Activated CD4-positive, alpha-beta T cell treated with anti-CD3 and anti-CD28 coated beads, Interleukin-2, amount 50 U/mL, for 48 hours (primary cell): ENCODE measurements at places on chromosomes 6 and 20.

DNA sequence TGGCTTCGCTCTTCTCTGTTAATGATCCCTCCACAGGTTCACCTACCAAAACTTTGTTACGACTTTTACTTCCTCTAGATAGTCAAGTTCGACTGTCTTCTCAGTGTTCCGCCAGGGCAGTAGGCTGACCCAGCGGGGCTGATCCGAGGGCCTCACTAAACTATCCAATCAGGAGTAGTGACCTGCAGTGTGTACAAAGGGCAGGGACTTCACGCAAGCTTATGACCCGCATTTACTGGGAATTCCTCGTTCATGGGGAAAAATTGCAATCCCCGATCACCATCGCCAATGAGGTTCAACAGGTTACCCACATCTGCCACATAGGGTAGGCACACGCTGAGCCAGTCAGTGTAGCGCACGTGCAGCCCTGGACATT lies 771.4 kb upstream of the DEFB115 start:
- DNase-seq = no peak

- no peak for DNase-seq
Measured at GRCh38 chr20:4781637-4782377, 60.1 kb downstream of the PRND start.

DNA sequence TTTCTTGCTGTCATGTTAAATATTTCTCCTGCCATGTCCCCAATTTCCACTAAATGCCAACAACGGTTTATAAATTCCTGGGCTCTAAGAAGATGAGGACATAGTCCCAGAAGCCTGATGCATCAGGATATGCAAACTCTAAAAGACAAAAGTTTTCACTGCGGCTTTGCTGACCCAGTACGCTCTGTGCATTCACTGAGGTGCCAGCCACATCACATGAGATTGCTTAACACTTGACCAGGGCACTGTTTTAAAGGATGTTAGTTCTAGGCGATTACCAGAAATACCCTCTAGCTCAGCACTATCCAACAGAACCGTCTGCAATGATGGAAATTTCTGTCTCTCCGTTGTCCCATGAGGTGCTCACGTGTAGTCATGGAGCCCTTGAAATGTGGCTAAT lies 19.9 kb upstream of the ADTRP start:
- no peak for DNase-seq

DNA sequence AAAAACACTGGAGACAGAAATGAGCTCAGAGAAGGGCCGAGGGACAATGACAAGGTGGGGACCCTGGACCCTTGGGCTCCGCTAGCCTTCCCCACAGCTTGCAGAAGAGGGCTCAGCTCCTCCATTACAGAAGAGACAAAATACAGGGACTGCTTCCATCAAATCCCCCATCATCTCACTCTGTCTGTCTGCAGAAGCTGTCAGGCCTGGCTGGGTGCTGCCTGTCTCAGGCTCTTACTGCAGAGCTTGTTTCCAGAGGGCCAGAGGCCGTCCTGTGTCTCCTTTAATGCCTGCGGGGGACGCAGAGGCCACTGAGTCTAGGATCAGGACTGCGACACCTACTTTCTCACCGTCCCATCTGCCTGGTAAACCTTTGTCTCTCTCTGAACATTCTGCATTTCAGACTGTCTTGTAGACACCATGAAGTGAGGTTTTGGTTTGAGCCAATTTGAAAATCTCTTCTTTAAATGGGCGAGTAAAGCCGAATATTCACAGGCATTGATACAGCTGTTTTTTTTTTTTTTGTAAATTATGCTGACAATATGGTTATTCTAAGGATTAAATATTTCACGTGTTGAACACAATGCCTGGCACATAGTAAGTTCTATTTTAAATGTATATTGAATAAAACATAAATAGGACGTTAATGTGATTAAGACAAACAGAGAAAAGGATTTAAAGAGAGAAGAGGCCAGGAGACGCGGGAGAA lies 28.3 kb downstream of the RNASET2 start:
- no peak for DNase-seq

- no peak for DNase-seq
Measured at GRCh38 chr6:6545616-6546317, 42.8 kb upstream of the LY86 start.

GRCh38 chr6:127464161-127464880 lies 5.1 kb upstream of the KIAA0408 start:
- no peak for DNase-seq

DNA sequence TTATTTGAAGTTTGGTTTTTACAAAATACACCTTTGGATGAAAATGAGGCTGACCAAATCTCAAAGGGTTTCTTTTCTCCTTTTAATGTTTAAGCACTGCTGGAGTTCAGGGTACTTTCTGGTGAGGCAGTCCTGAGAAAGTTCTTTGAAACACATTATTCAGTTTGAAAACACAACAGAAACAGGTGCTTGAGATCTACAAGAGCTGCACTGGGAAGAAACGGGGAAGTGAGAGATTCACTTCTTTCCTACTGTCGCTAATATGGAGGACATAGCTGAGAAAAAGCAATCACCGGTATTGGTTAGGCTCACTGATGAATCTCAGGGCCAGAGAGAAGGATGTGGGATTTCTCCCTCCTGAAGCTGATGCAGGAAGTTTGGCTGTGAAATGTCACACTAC lies 22.9 kb upstream of the TMEM170B start:
- DNase-seq = no peak

DNA sequence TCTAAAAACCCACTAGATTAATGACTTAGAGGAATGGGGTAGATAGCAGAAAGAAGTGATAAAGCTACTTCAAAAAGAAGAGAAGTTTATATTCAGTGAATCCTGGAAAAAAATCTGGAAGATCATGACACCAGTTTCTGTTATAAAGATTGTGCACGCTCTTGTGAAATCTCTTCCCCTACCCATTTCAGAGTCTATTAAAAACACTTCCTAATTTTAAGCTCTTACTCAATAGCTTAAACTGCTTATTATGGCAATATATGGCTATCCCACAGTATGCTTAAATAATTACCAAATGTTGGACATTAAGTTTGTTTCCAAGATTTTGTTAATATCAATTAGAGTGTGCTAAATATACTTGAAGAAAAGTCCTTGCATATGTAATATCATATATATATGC lies 585.3 kb upstream of the MAN1A1 start:
- DNase-seq = no peak

GRCh38 chr6:142857233-142857761 lies 87.7 kb downstream of the HIVEP2 start:
- DNase-seq = no peak

- DNase-seq = no peak
Measured at GRCh38 chr20:40720826-40721225, 31.8 kb upstream of the MAFB start.

DNA sequence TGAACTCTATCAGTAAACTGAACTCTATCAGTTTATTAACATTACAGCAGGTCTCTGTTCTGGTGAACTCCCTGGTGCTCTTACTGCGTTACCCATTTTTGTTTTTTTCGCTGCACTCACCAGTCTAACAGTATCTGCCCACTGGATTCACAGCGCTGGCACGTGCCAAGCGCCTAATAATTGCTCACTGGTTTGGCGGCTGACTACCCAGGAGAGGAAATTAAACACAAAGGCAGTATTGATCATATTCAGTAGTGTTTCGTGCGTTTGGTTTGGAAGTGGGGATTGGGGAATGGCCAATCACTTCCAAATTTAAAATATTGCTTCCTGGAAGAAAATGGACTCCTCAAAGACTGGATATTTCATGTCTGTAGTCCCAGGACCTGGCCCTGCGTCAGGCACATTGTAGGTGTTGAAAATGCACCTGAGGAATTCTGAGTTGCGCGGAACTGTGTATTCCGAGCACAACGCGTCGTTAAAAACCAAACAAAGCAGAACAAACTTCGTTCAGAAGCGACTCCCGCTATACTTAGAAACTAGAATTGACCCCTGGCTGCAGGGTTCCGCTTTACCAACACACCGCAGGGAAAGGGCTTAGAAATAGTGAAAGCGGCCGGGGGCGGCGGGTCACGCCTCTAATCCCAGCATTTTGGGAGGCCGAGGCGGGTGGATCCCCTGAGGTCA lies 1.1 kb upstream of the RPS12 start:
- DNase-seq = peak; percentile 70

- DNase-seq = no peak
Measured at GRCh38 chr6:159760602-159761057, 1.2 kb upstream of the ACAT2 start.

- DNase-seq = no peak
Measured at GRCh38 chr6:41579088-41579610, 33.0 kb downstream of the FOXP4 start.

DNA sequence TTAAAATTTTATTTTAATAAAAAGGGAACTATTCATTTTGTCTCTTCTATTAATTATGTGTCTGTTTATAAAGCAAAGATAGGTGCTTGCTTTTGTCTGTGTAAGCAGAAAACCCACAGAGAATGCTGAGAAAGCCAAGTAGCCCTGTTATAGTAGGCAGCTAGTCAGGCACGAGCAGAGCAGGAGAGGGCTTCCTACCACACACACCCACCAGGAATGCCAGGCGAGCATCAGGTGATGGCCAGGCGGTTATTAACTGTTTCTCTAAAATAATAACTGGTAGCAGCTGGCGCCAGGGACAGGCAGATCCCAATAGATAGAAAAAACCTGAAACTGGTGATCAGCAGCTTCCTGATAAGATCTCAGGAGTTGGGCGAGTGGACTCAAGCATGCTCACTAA lies 15.7 kb downstream of the C6orf15 start:
- no peak for DNase-seq

GRCh38 chr6:123788319-123788718 lies 15.3 kb upstream of the NKAIN2 start:
- no peak for DNase-seq

GRCh38 chr20:23081263-23081819 lies 4.8 kb downstream of the CD93 start:
- DNase-seq = no peak

DNA sequence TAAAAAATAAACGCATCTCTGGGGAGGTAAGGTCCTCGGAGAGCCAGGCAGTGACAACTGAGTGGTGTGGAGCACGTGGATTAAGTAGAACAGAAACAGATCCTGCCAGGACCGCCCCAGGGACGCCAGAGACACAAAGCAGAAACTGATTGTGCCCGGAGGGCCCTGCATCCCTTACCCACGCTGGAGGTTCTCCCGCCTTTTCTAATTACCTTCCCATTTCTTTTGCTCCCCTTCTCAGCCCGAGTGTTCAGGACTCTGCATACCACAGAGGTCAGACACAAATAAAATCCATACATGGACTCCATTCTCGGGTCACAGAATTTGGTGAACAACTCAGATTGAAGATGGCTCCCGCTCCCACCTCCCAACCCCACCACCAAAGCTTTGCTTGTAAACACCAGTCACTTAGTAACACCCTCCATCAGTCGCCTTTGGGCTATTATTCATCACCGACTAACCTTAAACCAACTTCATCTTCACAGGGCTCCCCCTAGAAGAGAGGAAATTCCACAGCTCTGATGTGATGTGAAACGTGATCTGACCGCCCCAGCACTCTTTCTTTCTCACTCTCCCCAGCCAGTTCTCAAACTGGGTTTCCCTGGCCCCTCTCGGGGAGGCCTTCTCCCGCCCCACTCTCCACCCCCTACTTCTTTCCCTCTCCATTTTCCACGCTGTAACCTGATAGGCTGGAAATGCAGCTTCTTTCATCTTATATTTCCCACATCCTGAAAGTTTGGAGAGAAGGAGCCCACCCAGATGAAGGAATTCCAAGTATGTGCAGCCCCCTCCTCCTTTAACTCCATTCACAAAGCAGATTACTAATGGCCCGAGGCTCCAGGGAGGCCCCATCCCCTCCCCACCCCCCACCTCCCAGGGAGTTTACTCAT lies 32.5 kb upstream of the PIM1 start:
- DNase-seq = peak; percentile 71

DNA sequence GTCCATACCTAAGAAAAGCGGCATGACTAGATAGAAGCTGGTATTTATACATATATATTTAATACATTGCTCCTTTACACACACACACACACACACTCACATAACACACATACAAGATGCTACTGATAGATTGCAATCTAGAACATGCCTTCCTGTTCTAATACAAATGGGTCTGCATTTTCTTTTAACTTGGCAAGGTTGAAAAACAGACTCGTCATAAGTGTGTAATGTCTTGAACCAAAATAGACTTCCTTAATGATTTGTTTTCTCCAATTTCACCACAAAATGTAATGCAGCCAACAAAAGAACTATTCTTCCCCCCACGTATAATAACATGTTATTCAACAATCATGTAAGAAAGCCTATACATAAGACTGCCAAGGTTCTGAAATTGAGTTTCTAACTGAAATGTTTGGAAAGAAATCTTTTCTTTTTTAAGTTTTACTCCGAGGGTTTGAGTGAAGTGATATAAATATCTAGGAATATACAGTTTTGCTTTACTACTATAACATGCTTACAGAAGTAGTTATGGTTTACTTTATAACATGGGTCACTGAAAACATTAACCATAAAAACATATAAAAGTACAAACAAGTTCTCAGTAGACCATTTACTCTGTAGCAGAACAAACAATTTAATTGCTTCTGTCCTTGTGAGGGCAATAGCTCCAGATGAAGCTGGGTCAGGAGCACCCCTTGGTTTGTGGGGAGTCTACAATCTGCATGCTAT lies 207.5 kb downstream of the FOXC1 start:
- no peak for DNase-seq

GRCh38 chr6:27205375-27206278 lies 41.9 kb upstream of the PRSS16 start:
- peak; percentile 30 for DNase-seq

GRCh38 chr6:45563041-45563440 lies 185.3 kb upstream of the SUPT3H start:
- DNase-seq = no peak

- DNase-seq = peak; percentile 53
Measured at GRCh38 chr6:35804996-35805736, at the start of gene LHFPL5. LHFPL5 (plus strand) TSS chr6:35805352; CDS start chr6:35805671, 319 bp downstream.

DNA sequence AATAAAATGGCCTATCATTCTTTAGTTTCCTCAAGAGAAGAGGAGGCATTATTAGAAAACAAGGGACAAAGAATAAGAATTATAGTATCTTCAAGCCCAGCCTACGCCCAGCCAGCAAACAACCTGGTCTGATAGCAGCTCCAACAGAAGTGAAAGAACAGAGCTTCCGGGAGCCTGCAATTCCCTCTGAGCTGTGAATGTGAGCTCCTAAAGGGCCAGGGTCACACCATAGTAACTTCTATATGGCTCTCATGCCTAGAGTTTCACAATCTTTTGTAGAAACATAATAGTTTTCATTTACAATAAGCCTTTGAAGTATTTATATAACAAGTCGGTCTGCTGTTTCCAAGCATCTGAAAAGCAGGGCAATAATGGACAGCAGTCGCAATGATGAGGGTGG lies 116.5 kb downstream of the SMLR1 start:
- no peak for DNase-seq
